ENCODE measurements at places on chromosomes 3 and 15.

GRCh38 chr3:81425198-81425868 lies 336.1 kb downstream of the GBE1 start:
- no peak for DNase-seq

- no peak for DNase-seq
Measured at GRCh38 chr3:55189359-55189801, 261.5 kb upstream of the LRTM1 start.

- DNase-seq = no peak
Measured at GRCh38 chr3:131743126-131743525, 240.4 kb upstream of the MRPL3 start.

- no peak for DNase-seq
Measured at GRCh38 chr3:129432671-129433070, 4.2 kb upstream of the EFCAB12 start.

DNA sequence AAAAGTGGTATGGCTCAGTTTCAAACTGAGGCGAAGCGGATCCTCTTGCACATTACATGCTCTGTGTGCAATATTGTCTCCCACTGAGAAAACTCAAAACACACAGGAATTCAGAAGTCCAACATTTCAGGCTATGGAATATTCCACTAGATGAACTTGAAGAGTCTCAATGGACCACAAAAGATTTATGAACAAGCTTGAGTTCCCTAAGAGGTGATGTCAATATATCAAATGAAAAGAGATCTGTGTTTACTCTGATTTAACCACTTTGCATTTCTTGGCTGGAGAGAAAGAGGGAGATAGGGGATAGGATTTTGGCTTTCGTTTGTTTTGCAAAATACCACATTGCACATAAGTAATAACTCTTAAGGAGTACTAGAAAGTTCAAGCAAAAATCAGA lies 20.3 kb downstream of the PDZRN3 start:
- no peak for DNase-seq

GRCh38 chr3:127784865-127785710 lies 37.2 kb downstream of the MGLL start:
- no peak for DNase-seq

GRCh38 chr3:52615166-52615565 lies 70.5 kb downstream of the PBRM1 start:
- no peak for DNase-seq

GRCh38 chr3:99875581-99875928 lies 57.9 kb downstream of the CMSS1 start:
- no peak for DNase-seq

GRCh38 chr3:76756577-76756976 lies 283.3 kb upstream of the ROBO2 start:
- no peak for DNase-seq

DNA sequence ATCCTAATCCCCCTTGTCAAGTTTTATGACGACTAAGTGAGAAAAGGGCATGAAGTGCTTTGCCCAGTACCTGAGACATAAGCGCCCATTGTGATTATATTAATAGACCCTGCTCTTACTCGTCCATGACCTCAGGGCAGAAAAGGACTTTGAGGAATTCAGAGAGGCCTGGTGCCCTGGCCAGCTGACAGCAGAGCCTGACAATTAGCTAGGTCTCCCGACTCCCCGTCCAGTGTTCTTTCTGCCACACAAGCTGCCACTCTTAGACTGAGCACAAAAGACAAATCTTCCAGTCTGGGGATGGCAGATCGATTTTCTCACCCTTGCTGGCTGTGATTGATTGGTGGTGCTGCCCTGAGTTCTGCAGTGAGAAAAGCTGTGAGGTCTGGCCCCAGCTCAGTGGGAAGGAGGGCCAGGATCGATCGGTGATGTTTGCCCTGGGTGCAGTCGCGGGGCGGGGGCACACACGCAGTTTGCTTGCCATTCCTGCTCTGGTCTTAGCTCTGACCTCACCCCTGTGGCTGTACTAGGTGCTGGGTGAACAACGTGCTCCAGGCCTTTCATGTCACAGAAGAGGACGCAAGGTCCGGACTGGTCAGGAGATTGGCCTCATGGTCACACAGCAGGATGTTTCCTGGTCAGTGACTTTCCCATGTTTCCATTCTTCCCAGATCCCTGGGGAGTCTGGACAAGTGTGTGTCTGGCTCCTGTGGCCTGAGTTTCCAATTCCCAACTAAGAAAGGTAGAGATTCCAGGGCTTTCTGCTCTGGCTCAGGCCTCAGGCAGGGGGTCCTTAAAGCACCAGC lies 67.4 kb upstream of the TLE3 start:
- no peak for DNase-seq

- no peak for DNase-seq
Measured at GRCh38 chr15:49664716-49665115, 43.9 kb downstream of the DTWD1 start.

DNA sequence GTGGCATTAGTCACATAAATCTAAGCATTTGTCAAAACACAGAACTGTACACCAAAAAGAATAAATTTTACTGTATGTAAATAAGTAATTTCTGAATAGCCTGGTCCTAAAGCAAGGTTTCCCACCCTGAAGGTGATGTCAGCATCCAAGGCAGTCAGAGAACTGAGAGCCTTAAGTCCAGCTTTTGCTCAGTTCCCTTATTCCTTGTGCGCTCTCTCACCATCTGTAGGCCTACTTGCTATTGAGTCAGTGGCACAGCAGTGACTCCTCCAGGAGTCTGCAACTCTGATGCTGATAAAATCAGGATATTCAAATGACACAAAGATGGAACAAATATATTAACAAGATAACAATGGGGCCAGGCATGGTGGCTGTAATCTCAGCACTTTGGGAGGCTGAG lies 22.3 kb downstream of the VPS39 start:
- no peak for DNase-seq

DNA sequence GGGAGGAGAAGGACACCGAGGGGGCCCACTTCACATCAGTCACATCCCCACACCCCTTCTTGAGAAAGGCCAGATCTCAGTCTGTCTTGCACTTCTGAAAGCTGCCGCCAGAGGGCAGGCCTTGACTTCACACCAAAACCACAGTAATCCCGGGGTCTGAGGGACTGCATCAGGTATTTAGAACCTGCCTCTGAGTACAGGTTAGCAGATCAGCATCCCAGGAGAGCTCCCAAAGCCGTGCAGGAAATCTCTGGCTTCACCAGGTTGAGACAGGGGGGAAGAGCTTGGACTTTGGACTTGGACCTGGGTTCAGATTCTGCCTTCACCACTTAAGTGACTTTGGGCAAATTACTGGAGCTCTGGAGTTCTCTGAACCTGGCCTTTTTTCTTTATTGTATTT lies 50.3 kb downstream of the LHFPL4 start:
- peak; percentile 35 for DNase-seq

DNA sequence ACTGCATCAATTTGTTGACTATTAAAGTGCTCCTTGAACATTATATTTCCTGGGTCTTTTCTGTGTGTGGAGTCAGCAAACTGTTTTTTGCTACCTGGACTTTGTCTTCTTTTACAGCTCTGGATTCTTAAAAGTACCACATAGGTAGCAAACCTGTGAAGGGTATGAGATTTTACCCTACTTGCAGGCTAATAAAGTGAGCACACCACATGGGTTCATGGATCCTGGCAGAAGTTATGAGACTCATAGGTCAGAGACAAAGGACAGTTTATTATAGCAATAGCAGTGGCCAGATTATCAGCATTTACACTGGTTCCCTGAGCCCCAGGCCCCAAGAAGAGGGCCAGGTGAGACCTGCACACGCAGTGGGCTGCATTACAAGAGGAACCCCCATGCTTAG lies 8.0 kb upstream of the SACM1L start:
- no peak for DNase-seq

GRCh38 chr3:136518102-136518501 lies 234.1 kb downstream of the STAG1 start:
- no peak for DNase-seq

DNA sequence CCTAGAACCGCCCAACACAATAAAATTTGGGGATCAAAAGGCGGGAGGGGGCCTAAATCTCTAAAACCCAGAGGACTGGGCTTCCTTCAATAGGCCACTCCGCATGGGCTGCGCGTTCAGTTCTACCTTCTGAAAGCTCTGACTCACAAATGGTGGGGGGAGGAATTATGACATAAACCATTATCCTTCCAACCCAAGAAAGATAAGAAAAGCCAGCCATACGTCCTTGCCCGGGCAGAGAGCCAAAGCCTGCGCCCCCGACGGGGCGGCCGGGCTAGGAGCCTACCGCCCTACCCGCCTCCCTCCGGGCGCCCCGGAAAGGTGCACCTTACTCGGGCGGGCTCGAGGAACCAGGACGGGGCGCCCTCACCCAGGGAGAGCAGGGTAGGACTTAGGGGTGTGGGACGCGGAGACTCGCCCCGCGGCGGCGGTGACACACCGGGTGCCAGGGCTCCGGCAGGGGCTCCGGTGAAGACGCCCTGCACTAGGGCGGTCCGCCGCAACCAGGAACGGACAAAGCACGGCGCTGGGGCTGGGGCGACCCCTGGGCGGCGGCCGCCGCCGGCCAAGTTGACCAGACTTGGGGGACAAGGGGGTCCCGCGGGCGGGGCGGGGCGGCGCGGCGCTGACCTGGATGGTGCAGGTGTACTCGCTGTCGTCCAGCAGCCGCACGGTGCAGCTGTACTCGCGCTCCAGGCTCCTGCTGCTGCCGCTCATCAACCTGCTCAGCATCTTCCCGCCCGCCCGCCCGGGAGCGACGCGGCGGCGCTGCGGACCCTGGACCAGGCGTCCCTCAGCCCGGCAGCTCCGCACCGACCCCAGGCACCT lies 534 bp downstream of the FRMD5 start:
- peak; percentile 9 for DNase-seq

DNA sequence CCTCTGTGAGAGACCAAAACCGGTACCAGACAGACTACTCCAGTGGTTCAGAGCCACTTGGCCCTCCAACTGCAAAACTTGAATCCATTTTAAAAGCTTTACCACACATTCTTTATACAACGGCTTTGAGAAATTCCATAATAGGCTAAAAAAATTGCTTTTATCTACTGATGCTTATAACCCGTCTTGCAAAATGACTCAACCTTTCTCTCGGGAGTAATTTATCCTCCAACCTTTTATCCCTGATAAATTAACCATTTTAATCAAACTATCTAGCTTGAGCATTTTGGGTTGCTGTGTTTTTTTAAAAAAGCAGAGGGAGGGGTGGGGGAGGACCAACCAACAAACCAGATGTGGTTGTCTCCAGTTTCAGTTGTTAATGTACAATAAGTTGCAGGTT lies 275.7 kb upstream of the LRTM1 start:
- DNase-seq = no peak

- DNase-seq = no peak
Measured at GRCh38 chr3:31875437-31875836, 105.6 kb downstream of the OSBPL10 start.

DNA sequence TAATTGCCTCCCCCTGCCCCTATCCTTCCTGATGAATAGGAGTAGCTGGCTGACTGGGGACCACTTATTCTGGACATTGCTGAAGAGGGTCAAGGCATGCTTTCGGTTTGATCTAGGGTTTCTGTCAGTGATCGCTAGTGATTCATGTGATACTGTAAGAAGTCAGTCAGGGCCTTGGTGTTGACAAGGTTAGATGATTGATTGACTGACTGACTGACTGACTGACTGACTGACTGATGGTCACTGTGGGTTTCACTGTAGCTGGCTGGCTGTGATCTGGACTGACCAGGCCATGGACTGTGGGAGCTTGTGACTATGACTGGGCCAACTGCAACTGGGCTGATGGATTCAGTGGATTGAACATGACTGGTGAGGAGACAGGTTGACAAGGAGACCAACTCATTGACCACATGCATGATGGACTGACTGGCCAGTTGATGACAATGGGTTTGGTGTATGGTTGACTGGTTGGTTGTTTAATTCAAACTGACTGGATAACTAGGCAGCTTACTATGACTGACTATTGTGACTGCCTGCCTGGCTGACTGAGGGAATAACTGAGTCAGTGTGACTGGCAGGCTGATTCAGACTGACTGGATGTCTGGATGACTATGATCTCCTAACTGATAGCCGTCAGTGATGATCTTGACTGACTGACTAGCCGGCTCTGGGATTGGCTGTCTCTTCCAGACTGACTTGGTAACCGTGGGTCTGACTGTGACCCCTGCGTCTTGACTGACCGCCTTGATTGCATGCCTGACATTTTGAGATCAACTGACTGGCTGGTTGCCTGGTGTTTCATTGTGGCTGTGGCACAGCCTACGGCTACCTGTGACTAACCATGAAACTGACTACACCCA lies 509.9 kb downstream of the SHQ1 start:
- DNase-seq = peak; percentile 58

GRCh38 chr3:43177085-43177484 lies 71.2 kb upstream of the POMGNT2 start:
- no peak for DNase-seq

- no peak for DNase-seq
Measured at GRCh38 chr3:145188079-145188770, 972.8 kb downstream of the PLOD2 start.

- DNase-seq = no peak
Measured at GRCh38 chr3:10119376-10119775, 3.9 kb downstream of the BRK1 start.

DNA sequence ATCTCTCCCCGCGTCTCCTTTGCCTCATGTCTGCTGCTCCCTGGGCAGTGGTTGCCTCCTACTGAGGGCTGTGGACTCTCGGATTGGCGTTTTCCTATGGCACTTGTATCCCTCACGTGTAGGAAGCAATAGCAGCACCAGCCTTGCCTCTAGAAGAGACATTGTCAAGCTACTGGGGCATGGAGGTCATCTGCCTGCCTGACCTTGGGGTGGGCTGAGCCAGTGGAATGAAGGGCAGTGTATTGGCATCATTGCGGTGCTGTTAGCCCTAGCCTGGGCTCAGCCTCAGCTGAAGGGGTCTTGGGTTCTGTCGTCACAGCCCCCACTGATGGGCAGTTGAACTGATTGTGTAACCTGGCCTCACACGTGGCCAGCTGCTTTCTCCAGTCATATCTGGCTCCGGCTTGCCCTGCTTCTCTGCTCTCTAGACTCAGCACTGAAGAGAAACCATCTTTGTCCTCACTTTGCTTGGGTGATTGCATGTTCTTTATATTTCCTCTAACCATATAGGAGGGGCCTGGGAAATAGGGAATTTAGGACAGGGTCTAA lies 8.1 kb downstream of the ABCF3 start:
- DNase-seq = no peak

All from stimulated activated CD8-positive, alpha-beta memory T cell treated with anti-CD3 and anti-CD28 coated beads, Interleukin-7, amount 100 ng/mL, for 4 hours (primary cell).